ENCODE measurements at places on chromosomes 7 and 10. TPM values are rescaled to one million over a fixed set of nuclear protein-coding genes. Genes with fewer than 3 reads are reported as not detected.

Gene GLCCI1
- 9.0 TPM for total RNA-seq

Gene EN2
- under 0.01 TPM for total RNA-seq

Gene MYL10
- not detected for total RNA-seq

Gene RAMP3
- total RNA-seq, result not detected

Gene AGAP9
- 2.9 TPM for total RNA-seq

Gene CPA2
- not detected for total RNA-seq

Gene PCGF6
- 10.0 TPM for total RNA-seq

Gene GRID1
- total RNA-seq, result 0.09 TPM

Gene TMEM176B
- 3.8 TPM for total RNA-seq

Gene POT1
- total RNA-seq, result 37.5 TPM

Gene CCDC6
- 20.6 TPM for total RNA-seq

Gene PPP1R17
- not detected for total RNA-seq

Gene FAM25G
- not detected for total RNA-seq

Gene ACTA2
- total RNA-seq, result 175 TPM

Gene SEMA3E
- total RNA-seq, result 2.0 TPM

Gene RTKN2
- total RNA-seq, result 1.00 TPM

Gene EMX2
- total RNA-seq, result not detected

Gene AEBP1
- 15.5 TPM for total RNA-seq

Gene UFSP1
- 4.1 TPM for total RNA-seq

Gene ZNF727
- 0.28 TPM for total RNA-seq

Gene ASZ1
- total RNA-seq, result not detected

Gene ARF5
- total RNA-seq, result 106 TPM

Gene LLCFC1
- total RNA-seq, result not detected

Gene LIPN
- total RNA-seq, result not detected

Gene ITGA8
- total RNA-seq, result 1.3 TPM

Gene DNA2
- 4.3 TPM for total RNA-seq

Gene NRCAM
- total RNA-seq, result 0.14 TPM

Gene CYP17A1
- total RNA-seq, result not detected

Gene CASP2
- total RNA-seq, result 5.4 TPM

Gene KNDC1
- 0.57 TPM for total RNA-seq

Gene ITIH5
- 3.0 TPM for total RNA-seq

Gene CTNNA3
- not detected for total RNA-seq

Gene LRIT1
- not detected for total RNA-seq

Gene PNLIPRP1
- not detected for total RNA-seq

Gene SLC16A12
- not detected for total RNA-seq

Gene PLEKHS1
- 0.09 TPM for total RNA-seq

Gene CDHR1
- under 0.01 TPM for total RNA-seq

Gene KIAA1549
- total RNA-seq, result 1.4 TPM
